ENCODE measurements at places on chromosomes 5 and 9.

DNA sequence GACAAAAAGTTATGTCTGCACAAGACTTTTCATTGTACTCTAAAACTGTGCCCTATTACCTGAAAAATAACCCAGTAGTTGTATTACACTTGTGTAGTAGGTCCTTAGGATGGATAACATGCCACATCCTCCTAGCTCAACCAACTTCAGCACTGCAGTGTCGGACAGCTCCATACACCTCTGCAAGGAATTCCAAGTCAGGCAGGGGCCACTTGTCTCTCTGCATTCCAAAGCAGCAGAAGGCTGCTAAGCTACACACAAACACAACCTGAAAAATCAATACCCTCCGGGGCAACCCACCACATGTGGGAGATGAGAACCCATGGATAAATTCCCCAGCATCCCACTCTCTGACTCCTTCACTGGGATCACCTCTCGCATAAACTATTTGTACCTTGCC lies 50.2 kb downstream of the MED10 start:
- no peak for DNase-seq

DNA sequence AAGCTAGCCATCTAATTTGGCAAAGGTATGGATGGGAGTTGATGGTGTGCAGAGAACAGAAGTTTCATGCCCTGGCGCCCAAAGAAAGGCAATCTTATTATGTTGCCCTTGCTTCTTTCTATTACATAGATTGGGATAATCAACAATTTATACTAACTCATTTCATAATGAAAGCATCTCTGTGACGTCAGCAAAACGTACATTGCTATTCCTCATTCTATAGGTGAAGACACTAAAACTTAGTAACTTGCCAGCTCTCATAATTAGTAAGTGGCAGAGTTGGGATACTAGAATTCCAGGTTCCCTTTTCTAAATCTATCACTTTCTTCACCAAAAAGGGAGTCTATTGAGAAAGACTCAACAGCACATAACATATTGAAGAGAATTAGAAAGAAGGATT lies 374.8 kb downstream of the NR2F1-AS1 start:
- no peak for DNase-seq

DNA sequence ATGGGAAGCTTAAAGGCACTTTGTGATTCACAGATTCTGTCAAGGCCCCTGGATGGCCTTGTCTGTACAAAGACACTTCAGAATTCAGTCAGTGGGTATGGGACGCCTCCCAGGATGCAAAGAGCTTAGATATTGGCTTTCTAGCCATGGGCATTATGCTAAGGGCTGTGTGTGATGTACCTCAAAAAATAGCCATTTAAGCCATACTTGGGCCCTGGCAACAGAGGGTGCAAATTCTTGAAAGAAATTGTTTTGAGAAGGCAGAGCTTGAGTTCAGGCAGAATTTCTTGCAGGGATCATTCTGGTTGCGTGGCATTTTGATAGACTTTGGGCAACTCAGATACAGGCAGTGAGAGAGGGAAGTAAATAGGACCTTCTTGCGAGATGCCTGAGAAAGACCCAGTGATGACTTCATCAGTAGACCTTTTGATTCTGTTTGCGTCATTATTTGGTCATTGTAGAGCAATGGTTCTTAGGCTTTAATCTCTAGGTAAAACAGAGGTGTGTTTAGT lies 3.9 kb downstream of the CYFIP2 start:
- DNase-seq, result no peak

DNA sequence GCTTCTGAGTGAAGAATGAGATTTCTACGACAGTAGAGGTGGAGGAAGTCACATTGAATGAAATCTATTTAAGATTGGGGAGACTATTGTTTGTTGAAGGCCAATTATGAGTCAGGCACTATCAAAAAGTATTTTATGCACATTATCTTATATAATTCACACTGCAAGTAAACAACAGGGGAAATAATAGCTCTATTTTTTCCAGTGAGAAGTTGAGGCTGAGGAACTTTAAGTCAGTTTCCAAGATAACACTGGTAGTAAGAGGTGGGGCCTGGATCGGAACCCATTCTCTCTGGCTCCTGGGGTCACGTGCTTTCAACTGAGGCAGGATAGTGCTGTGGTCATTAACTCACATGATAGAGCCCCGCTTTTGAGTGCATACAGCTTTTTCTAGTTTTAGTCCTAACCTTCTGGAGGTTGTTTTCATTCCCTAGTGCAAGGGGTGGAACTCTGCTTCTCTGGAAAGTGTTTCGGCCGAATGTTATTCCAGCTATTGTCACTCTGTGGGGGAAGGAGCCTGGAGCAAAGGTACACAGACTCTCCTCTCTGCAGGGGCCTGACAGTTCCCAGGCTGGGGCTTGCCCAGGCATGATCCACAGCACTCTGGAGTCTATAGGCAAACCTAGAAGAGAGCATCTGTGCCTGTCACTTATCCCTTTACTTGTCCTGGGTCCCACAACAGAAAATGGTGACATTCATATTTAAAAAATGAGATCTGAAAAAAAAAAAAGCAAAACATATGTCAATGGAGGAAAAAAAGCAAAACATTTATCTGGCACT lies 352.4 kb upstream of the ACTBL2 start:
- DNase-seq, result no peak

GRCh38 chr9:86589273-86589672 lies 235.1 kb upstream of the TUT7 start:
- no peak for DNase-seq

- DNase-seq, result no peak
Measured at GRCh38 chr5:80008995-80009765, 18.1 kb upstream of the MTX3 start.

DNA sequence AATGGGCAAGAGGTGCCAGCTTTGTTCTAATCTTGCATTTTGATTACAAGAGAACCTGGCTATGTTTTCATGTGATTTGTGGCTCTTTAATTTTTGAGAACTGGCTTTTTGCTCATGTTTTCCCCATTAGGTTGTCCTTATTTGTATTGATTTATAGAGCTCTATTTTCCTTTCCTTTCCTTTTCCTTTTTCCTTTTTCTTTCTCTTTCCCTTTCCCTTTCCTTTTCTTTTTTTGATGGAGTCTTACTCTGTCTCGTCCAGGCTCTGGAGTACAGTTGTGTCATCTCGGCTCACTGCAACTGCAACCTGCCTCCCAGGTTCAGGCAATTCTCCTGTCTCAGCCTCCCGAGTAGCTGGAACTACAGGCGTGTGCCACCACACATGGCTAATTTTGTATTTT lies 55.5 kb downstream of the GPBP1 start:
- no peak for DNase-seq

DNA sequence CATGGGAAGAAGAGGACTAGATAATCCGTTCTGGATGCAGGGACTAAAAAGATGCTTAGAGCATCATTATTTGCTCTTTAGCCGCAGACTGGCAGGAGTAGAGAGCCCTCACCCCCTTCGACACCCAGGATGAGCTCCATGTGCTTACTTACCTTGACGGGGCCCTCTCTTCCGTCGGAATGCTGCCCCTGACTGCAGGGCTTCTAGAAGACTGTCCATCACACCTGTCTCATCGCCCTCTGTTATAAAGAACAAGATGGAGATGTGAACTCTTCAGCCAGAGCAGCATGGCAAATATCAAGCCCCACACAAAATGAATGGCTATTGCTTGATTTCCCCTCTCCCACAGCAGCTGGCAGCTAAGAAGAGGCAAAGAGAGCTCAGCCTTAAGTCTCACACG lies 35.1 kb downstream of the PCDHGC5 start:
- no peak for DNase-seq

GRCh38 chr5:65625743-65626142 lies 916 bp downstream of the SHLD3 start:
- DNase-seq, result no peak

Data from activated naive CD4-positive, alpha-beta T cell treated with anti-CD3 and anti-CD28 coated beads, Interleukin-2, amount 50 U/mL, for 72 hours (primary cell).